ENCODE measurements at places on chromosomes 6 and 20.
A peak's percentile ranks its signal among the peaks of the same experiment; 100 is the strongest.

- no peak for DNase-seq
- no peaks in the 10 kb centered on the region for H3K4me1 ChIP-seq
- H3K27ac ChIP-seq = no peak overlapping the region
- no peaks in the 10 kb centered on the region for H3K27me3 ChIP-seq
Measured at GRCh38 chr6:62057300-62057699, 228.7 kb downstream of the KHDRBS2 start.

- no peaks in the 10 kb centered on the region for H3K36me3 ChIP-seq
- H3K27me3 ChIP-seq = peaks cover 3% of the 10 kb centered on the region
- no peak overlapping the region for H3K4me3 ChIP-seq
- H3K27ac ChIP-seq = no peak overlapping the region
- no peaks in the 10 kb centered on the region for H3K4me1 ChIP-seq
Measured at GRCh38 chr6:107565165-107565723, 75.3 kb downstream of the SOBP start.

DNA sequence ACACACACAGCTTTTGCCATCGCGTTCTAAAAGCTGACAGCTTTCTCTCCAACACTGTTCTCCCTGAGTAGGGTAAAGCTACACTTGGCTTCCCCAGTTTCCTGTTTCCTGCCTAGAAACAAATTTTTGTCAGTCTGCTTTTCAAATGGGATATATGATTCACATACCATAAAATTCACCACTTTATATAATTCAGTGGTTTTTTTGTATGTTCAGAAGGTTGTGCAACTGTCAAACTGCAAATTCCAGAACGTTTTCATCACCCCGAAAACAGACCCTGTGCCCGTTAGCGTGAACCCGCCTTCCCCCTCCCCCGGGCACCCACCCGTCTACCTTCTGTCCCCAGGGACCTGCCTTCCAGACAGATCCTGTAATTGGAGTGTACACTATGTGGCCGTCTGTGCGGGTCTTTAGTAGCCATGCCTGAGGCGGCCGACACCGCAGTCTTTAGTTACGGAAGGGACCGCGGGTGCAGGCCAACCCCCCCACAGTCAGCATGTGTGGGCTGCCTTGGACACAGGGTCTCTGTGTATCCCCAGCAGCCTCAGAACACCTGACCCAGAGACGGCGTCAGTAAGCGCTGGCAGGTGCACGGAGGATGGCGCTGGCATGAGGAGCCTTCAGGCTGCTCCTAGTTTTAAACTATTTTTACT is 16.6 kb downstream of the HRH3 start:
- H3K27me3 ChIP-seq = no peaks in the 10 kb centered on the region
- H3K4me3 ChIP-seq = no peak overlapping the region
- no peaks in the 10 kb centered on the region for H3K4me1 ChIP-seq
- peaks cover 32% of the 10 kb centered on the region for H3K36me3 ChIP-seq
- H3K27ac ChIP-seq = no peak overlapping the region

GRCh38 chr20:40050596-40050995 is 638.4 kb downstream of the MAFB start:
- H3K27me3 ChIP-seq = no peaks in the 10 kb centered on the region
- no peaks in the 10 kb centered on the region for H3K36me3 ChIP-seq
- H3K4me1 ChIP-seq = no peaks in the 10 kb centered on the region
- no peak for DNase-seq

DNA sequence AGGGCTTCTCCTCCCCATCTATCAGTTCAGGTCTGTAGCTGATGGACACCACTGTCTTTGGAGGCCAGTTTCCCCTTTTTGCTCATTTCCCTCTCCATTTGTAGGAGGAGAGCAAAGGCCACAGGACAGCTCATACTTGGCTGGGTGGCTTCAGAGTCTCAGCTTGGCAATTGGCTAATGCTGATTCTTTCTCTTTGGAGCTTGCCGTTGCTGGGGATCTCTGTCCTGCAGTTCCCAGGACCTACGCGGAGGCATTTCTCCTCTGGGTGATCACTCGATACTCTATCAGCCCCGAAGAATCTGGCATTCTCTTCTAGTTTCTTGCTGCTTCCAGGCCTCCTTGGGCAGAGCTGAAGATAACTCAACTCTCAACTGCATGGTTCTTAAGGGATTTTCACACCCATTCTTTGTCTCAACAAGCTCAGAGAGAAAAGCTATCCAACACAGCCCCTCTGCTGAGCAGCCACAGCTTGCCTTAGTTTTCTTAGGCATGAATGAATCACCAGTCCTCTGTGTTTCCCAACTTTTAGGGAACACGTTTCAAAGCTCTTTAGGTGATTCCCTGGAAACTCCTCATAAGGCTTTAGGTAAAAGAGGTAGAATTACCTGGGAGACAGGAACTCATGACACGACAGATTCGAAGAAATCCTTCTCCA is 19.2 kb upstream of the SSR1 start:
- no peak for DNase-seq
- no peak overlapping the region for H3K4me3 ChIP-seq
- no peaks in the 10 kb centered on the region for H3K36me3 ChIP-seq
- H3K27ac ChIP-seq = no peak overlapping the region
- no peaks in the 10 kb centered on the region for H3K4me1 ChIP-seq

DNA sequence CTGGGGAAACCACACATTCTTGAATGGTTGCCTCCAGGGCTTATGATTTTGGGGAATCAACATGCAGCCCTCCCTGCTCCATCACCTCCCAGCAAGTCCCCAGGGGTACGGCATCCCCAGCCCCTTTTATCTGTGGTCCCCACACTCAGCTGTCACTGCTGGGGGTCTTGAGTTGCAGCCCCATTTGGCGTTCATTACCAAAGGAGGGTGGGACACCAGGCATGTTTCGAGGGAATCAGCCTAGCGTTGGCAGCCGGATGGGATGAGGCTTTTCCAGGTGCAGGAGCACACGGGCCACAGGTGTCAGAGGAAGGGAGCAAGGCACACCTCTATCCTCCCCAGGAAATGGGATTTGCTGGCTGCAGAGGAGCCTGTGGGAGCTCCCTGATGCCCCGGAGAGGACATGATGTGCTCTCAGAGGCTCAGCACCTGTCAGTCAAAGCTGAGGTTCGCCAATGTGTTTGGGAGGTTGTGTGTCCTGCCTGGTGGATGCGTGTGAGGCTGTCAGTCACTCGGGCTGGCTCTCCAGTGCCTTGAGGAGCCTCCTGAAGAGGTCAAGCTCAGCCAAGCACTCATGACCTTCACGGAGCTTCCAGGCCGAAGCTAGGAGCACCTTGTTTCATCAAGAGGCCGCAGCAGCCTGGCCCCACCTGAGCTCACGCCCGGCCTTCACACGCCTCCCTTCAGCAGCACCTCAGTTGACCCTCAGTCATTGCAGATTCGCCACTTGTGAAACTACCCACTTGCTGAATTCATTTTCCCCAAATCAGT is 95.0 kb downstream of the ERMARD start:
- H3K27ac ChIP-seq = no peak overlapping the region
- H3K4me1 ChIP-seq = no peaks in the 10 kb centered on the region
- no peaks in the 10 kb centered on the region for H3K36me3 ChIP-seq

DNA sequence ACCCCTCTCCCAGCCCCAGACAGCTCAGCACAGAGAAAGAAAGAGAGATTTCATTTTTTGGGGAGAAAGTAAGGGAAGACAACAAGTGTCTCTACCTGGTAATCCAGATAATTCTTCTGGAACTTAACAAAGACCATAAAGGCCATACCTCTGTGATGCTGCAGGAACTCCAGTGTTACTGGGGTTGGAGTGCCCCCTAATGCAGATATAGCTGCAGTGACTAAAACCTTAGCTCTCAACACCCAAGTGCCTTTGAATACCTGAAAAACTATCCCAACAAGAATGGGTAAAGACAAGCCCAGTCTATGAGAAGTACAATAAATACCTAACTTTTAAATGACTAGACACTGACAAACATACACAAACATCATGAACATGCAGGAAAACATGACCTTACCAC is 365.3 kb upstream of the PTCHD4 start:
- no peak overlapping the region for H3K27ac ChIP-seq
- H3K4me3 ChIP-seq = no peak overlapping the region
- H3K36me3 ChIP-seq = no peaks in the 10 kb centered on the region
- H3K4me1 ChIP-seq = no peaks in the 10 kb centered on the region

DNA sequence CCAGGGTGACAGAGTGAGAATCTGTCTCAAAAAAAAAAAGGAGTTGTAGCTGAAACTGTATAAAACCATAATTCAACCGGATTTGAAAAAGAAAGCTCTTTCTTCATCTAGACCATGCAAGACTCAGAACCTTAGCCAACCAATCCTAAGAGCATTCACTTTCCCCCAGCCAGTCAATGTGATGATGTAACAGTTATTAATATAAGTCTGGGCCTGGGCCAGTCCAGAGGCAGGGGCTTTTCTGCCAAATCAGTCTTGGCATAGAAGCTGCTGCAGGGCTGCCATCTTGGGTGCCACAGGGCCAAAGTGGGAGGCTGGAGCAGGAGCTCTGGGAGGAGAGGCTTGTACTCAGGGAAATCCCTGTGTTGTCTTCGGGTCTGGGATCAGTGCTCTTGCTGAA is 288.4 kb downstream of the CLIC5 start:
- DNase-seq = no peak
- no peak overlapping the region for H3K4me3 ChIP-seq
- H3K4me1 ChIP-seq = no peaks in the 10 kb centered on the region
- no peaks in the 10 kb centered on the region for H3K27me3 ChIP-seq

DNA sequence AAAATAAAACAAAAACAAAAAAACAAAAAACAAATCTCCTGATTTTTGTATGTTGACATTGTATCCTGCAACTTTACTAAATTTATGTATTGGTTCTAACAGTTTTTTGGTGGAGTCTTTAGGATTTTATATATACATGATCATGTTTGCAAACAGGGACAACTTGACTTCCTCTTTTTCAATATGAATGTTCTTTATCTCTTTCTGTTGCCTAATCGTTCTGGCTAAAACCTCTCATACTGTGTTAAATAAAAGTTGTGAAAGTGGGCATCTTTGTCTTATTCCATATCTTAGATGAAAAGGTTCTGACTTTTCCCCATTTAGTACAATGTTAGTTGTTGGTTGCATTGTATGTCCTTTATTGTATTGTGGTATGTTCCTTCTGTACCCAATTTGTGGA is 261.7 kb upstream of the NOX3 start:
- H3K4me1 ChIP-seq = no peaks in the 10 kb centered on the region
- no peak overlapping the region for H3K4me3 ChIP-seq
- H3K27ac ChIP-seq = no peak overlapping the region

DNA sequence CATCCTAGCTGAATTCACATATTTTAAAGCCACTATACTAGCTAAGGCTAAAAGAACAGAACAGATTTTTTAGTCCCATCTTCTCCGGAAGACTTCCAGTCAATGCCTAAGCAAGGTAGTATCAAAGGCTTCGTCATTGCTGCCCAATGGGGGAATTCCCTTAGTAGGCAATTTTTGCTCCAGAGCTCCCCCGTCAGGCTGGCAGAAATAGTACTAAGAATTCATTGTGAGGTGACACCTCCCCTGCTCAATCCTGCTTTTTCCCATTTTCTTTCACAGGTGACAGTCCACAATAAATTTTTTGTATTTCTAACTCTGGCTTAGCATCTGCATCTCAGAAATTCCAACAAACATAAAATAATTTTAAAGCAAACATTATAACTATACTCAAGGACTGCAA is 52.8 kb upstream of the SRSF6 start:
- H3K27ac ChIP-seq = no peak overlapping the region
- DNase-seq = no peak
- no peak overlapping the region for H3K4me3 ChIP-seq
- no peaks in the 10 kb centered on the region for H3K27me3 ChIP-seq

- no peaks in the 10 kb centered on the region for H3K27me3 ChIP-seq
- peaks cover 57% of the 10 kb centered on the region for H3K4me1 ChIP-seq
- DNase-seq = no peak
- peak overlapping the region; percentile 61 for H3K27ac ChIP-seq
- no peaks in the 10 kb centered on the region for H3K36me3 ChIP-seq
Measured at GRCh38 chr6:90214966-90215365, 81.7 kb downstream of the BACH2 start.

GRCh38 chr20:17790296-17790695 is 90.5 kb downstream of the BANF2 start:
- no peak overlapping the region for H3K27ac ChIP-seq
- no peaks in the 10 kb centered on the region for H3K27me3 ChIP-seq
- H3K4me3 ChIP-seq = no peak overlapping the region
- no peaks in the 10 kb centered on the region for H3K4me1 ChIP-seq
- no peak for DNase-seq

Measured in thymus (tissue), 14 donors.